ENCODE measurements at places on chromosomes 7 and 10. TPM values are rescaled to one million over a fixed set of nuclear protein-coding genes. Genes with fewer than 3 reads are reported as not detected.

DNA sequence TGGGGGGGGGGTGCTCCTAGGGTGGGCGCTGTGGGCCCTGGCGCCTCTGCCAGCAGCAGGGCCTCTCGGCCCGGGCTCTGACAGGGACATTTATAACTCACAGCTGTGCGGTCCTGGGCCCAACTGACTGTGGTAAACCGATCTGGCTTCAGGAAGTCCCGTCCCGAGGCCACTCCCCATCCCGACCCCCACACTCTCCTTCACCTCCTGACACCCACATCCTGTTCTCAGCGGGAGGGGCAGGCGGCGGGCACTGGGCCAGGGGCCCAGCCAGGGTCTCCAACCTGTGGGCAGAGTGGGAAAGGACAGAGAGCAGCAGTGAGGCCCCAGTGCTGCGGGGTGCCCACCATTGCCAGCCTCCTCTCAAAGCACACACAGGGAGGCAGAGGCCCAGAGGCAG is 69.1 kb downstream of the ZMIZ1 start:
- H3K27ac ChIP-seq = no peak overlapping the region
- peak; percentile 31 for DNase-seq
- H3K4me1 ChIP-seq = peaks cover 37% of the 10 kb centered on the region
- H3K36me3 ChIP-seq = no peaks in the 10 kb centered on the region

TEX36 gene
- total RNA-seq = not detected

GRCh38 chr10:77548671-77549070 is 88.9 kb downstream of the KCNMA1 start:
- H3K27me3 ChIP-seq = no peaks in the 10 kb centered on the region
- no peak overlapping the region for H3K27ac ChIP-seq
- no peaks in the 10 kb centered on the region for H3K36me3 ChIP-seq
- no peaks in the 10 kb centered on the region for H3K4me1 ChIP-seq

DNA sequence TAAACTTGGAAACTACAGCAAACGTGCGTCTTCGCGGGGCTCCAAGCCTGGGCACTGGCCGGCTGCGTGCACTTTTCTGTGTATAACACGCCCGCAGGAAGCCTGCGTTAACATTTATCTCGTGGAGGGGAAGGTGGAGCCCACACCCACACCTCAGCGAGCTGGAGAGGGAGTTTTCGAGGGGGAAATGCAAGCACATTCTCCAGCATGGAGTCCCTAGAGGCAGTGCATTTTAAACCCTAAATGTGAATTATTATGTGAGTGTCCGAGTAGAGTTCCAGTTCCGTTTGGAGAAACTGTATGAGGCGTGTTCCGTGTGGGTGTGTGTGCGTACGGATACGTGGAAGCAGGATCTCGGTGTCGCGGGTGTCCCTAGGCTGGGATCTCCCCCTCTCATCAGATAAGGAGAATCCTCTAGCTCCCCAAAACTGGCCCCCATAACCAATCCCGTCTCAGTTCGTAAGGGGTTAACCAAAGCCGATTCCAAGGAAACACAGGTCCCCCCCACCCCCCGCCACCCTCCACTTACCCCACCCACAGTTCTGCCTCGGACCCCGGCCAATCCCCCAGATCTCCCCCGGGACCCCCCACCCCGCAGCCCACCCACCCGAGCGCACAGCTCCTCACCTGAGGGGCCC is 403 bp downstream of the CDK6 start:
- peak overlapping the region; percentile 73 for H3K27ac ChIP-seq
- peaks cover 20% of the 10 kb centered on the region for H3K4me1 ChIP-seq
- peak overlapping the region; percentile 81 for H3K4me3 ChIP-seq
- DNase-seq = peak; percentile 50
- no peaks in the 10 kb centered on the region for H3K27me3 ChIP-seq
- H3K36me3 ChIP-seq = no peaks in the 10 kb centered on the region

DNA sequence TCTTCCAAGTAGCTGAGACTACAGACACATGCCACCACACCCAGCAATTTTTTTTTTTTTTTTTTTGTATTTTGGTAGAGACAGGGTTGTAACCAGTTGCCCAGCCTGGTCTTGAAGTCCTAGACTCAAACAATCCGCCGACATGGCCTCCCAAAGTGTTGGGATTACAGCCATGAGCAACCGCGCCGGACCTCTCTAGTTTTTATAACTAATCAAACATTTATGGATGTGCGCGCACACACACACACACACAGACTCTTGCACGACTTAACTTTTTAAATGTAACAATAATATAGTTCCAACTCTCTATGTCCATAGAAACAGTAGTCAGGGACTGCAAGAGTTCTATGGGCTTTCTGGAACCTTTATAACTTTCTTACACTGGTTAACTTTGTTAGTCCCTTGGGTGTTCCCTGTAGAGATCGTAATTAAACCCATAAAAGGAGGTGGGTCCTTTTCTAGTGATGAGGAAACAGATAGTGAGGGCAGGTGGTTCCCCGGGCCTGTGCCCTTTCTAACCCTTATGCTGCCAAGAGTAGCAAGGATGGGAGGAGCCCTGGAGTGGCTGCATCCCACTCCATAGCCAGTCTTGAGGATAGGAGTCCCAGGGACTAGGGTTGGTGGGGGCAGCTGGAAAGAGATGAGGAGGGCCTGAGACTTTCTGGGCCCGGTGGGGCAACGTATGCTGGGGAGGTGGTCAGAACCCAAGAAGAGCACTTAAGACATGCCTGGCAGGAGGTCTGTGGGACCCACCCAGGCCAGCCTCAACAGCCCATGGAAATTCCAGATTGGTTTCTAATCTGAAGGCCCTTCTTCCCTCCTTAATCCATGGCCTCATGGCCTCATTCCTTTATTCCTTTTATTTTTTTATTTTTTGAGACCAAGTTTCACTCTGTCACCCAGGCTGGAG is 8.6 kb downstream of the MARVELD1 start:
- H3K27me3 ChIP-seq = no peaks in the 10 kb centered on the region
- no peaks in the 10 kb centered on the region for H3K36me3 ChIP-seq
- H3K4me1 ChIP-seq = no peaks in the 10 kb centered on the region
- no peak for DNase-seq
- H3K27ac ChIP-seq = no peak overlapping the region

GRCh38 chr7:32587411-32587948 is 92.2 kb downstream of the AVL9 start:
- H3K4me1 ChIP-seq = no peaks in the 10 kb centered on the region
- DNase-seq = no peak
- H3K27me3 ChIP-seq = no peaks in the 10 kb centered on the region
- H3K27ac ChIP-seq = no peak overlapping the region

- H3K36me3 ChIP-seq = no peaks in the 10 kb centered on the region
- DNase-seq = no peak
- H3K4me1 ChIP-seq = peaks cover 58% of the 10 kb centered on the region
- peak overlapping the region; percentile 88 for H3K4me3 ChIP-seq
- H3K27me3 ChIP-seq = no peaks in the 10 kb centered on the region
- no peak overlapping the region for H3K27ac ChIP-seq
Measured at GRCh38 chr10:88989423-88989822, 1.2 kb upstream of the FAS start.

- H3K4me1 ChIP-seq = no peaks in the 10 kb centered on the region
- no peaks in the 10 kb centered on the region for H3K27me3 ChIP-seq
- H3K27ac ChIP-seq = no peak overlapping the region
Measured at GRCh38 chr7:16463520-16463919, 2.0 kb downstream of the SOSTDC1 start.

- H3K27me3 ChIP-seq = no peaks in the 10 kb centered on the region
- no peak overlapping the region for H3K4me3 ChIP-seq
- DNase-seq = no peak
- H3K27ac ChIP-seq = no peak overlapping the region
- H3K36me3 ChIP-seq = no peaks in the 10 kb centered on the region
Measured at GRCh38 chr7:82323806-82324205, 119.8 kb downstream of the CACNA2D1 start.

LDB3 gene
- total RNA-seq = 0.07 TPM

- no peaks in the 10 kb centered on the region for H3K4me1 ChIP-seq
- no peak overlapping the region for H3K4me3 ChIP-seq
- no peak for DNase-seq
- H3K36me3 ChIP-seq = peaks cover 18% of the 10 kb centered on the region
- H3K27me3 ChIP-seq = no peaks in the 10 kb centered on the region
Measured at GRCh38 chr7:16616542-16616941, 29.0 kb downstream of the ANKMY2 start.

- H3K4me1 ChIP-seq = no peaks in the 10 kb centered on the region
- no peak overlapping the region for H3K27ac ChIP-seq
- H3K27me3 ChIP-seq = no peaks in the 10 kb centered on the region
- H3K36me3 ChIP-seq = no peaks in the 10 kb centered on the region
Measured at GRCh38 chr7:47480576-47481538, 101.1 kb downstream of the TNS3 start.

DNA sequence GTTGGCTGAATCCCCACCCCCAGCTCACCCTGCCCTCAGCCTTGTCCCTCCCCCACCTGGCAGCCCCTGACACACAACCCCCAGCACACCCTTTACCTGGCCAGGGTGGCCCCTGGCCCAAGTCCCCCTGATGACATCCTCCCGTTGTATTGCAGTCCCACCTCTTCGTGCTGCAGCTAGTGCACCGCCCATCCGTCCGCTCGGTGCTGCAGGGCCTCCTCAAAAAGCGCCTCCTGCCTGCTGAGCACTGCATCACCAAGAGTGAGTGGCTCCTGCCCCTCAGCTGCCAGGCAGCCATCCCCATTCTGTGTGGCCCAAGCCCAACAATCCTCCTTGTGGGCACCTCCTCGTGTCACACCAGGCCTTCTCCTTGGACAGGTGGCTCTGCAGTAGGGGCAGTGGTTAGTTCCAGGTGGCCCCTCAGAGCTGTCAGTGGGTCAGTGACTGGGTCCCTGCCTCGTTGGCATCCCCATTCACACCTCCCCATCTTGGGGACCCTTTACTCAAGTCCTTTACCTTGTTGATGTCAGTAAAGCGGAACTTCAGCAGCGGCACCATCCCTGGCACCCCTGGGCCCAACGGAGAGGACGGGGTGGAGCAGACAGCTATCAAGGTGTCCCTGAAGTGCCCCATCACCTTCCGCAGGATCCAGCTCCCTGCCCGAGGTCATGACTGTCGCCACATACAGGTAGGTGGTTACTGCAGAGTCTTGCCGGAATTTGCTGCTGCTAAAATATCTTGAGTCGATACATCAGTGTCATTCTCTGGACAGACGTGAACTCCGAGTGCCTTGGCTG is 14.3 kb downstream of the ZMIZ2 start:
- no peak overlapping the region for H3K27ac ChIP-seq
- no peak overlapping the region for H3K4me3 ChIP-seq
- H3K27me3 ChIP-seq = no peaks in the 10 kb centered on the region
- peaks cover 59% of the 10 kb centered on the region for H3K36me3 ChIP-seq
- peaks cover 2% of the 10 kb centered on the region for H3K4me1 ChIP-seq

DNA sequence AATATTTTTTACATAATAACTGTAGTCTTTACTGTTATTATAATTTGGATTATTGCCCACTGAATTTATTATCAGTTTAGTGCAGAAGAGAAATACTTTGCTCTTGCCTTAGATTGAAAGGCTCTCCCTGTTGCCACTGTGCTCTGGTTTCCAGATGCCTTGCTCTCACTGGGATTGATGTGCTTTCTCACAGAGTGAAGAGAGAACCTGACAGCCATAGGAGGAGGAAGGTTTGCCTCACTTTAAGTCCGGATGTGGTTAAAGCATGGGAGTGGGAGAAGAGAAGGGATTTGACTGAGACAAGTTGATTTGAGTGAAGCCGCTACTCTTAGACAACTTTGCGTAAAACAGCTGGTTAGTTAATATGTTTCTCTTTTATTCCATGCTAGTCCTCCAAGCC is 68.2 kb upstream of the RPA3 start:
- no peaks in the 10 kb centered on the region for H3K4me1 ChIP-seq
- DNase-seq = no peak
- H3K36me3 ChIP-seq = no peaks in the 10 kb centered on the region
- no peak overlapping the region for H3K4me3 ChIP-seq

- H3K27me3 ChIP-seq = no peaks in the 10 kb centered on the region
- no peak for DNase-seq
- H3K4me1 ChIP-seq = no peaks in the 10 kb centered on the region
- no peak overlapping the region for H3K4me3 ChIP-seq
- no peak overlapping the region for H3K27ac ChIP-seq
- no peaks in the 10 kb centered on the region for H3K36me3 ChIP-seq
Measured at GRCh38 chr7:112997831-112998230, 88.8 kb downstream of the GPR85 start.

- no peak overlapping the region for H3K27ac ChIP-seq
- DNase-seq = no peak
- no peak overlapping the region for H3K4me3 ChIP-seq
- no peaks in the 10 kb centered on the region for H3K36me3 ChIP-seq
Measured at GRCh38 chr7:30549931-30550493, 44.7 kb upstream of the GARS1 start.

DNA sequence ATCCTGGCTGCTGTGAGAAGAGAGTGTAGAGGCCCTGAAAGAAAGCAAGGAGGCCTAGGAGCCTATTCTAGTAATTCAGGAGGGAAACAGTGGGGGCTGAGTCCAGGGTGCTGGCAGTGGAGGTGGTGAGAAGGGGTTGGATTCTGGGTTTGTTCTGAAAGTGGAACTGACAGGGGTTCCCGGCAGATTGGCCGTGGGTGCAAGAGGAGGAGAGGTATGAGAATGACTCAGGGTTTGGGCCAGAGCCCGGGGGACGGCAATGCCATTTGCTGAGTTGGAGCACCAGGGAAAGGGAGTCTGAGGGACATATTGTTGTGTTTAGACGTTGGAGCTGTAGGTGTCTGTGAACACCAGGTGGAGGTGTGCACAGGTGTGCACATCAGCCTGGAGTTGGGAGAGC is 38.5 kb downstream of the NPTX2 start:
- H3K27me3 ChIP-seq = no peaks in the 10 kb centered on the region
- no peak overlapping the region for H3K27ac ChIP-seq
- no peaks in the 10 kb centered on the region for H3K36me3 ChIP-seq
- DNase-seq = no peak
- no peak overlapping the region for H3K4me3 ChIP-seq

DNA sequence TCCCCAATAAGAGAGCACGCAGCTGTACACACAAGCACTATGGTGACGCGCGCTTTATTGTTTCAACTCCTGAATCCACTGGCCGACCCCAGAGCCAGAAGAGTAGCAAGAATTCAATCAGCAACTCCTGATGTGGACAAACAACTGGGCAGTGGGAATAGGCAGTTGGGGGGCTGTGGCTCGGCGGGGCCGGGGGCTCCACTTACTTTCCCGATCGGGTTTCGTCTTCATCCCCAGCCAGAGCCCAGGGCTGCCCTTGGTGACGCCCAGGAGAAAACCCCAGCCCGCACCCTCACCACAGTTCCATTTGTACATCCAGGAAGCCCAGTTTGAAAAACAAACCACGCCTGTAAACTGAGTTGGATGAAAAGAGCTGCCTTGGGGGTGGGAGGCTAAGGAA is 38.7 kb downstream of the DAGLB start:
- DNase-seq = no peak
- H3K4me1 ChIP-seq = no peaks in the 10 kb centered on the region
- peaks cover 17% of the 10 kb centered on the region for H3K36me3 ChIP-seq
- H3K27me3 ChIP-seq = no peaks in the 10 kb centered on the region
- no peak overlapping the region for H3K27ac ChIP-seq

PRSS2 gene
- not detected for total RNA-seq

ZNF804B gene
- not detected for total RNA-seq

GRCh38 chr10:98444314-98445006 is 2.3 kb downstream of the HPS1 start:
- H3K36me3 ChIP-seq = peaks cover 7% of the 10 kb centered on the region
- H3K4me1 ChIP-seq = peaks cover 19% of the 10 kb centered on the region
- H3K4me3 ChIP-seq = no peak overlapping the region
- no peak for DNase-seq

VSTM4 gene
- total RNA-seq = 0.07 TPM
